Peyer's patch (tissue), 4 donors: ENCODE measurements at places on chromosomes 5 and 9.

- DNase-seq = no peak
- no peaks in the 10 kb centered on the region for H3K27me3 ChIP-seq
- H3K27ac ChIP-seq = no peak overlapping the region
- no peak overlapping the region for H3K4me3 ChIP-seq
- peaks cover 18% of the 10 kb centered on the region for H3K4me1 ChIP-seq
Measured at GRCh38 chr5:138180183-138180782, 1.4 kb downstream of the KIF20A start.

DNA sequence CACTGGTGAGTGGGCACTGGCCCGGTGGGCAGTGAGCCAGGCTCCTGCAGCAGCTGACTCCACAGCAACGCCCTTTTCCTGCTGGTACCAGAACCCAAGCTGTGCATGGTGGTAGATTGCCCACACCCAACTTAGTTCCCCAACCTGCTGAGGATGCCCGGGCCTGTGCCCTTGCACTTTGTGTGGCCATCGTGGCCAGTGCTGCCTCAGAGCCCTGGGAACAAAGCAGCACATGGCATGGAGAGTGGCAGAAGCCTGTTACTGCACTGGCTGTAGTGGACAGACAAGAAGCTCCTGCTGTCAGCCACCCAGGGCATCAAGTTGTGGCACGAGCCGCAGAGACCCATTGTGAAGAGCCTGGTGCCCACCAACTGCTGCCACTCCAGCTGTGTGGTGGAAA lies 612.9 kb downstream of the DNAH5 start:
- no peaks in the 10 kb centered on the region for H3K27me3 ChIP-seq
- no peak for DNase-seq
- no peak overlapping the region for H3K4me3 ChIP-seq
- H3K4me1 ChIP-seq = no peaks in the 10 kb centered on the region

GRCh38 chr9:16291921-16292320 lies 578.5 kb downstream of the BNC2 start:
- no peaks in the 10 kb centered on the region for H3K36me3 ChIP-seq
- H3K27ac ChIP-seq = no peak overlapping the region
- no peaks in the 10 kb centered on the region for H3K27me3 ChIP-seq
- H3K4me1 ChIP-seq = no peaks in the 10 kb centered on the region

DNA sequence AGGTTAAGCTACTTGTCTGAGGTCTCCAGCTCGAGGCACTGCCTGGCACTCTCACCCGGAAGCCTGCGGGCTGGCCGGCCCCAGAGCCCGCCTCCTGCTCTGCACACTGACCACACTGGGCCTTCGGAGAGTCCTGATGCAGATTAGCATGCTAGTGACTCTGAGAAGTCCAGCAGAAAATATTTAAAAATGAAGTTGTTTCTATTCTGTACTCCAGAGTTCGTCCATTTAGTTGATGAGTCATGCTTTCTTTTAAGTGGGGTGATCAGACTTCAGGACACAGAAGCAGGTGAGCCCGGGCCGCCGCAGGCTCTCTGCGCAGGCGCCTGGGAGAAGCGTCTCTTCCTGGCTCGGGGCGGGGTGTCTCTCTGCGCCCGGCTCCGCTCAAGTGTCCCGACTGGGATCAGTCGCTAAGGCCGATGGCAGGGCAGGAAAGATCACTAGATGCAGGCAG lies 32.5 kb downstream of the FAM240B start:
- peak; percentile 83 for DNase-seq
- no peaks in the 10 kb centered on the region for H3K36me3 ChIP-seq
- H3K4me1 ChIP-seq = no peaks in the 10 kb centered on the region

- no peak overlapping the region for H3K4me3 ChIP-seq
- H3K4me1 ChIP-seq = no peaks in the 10 kb centered on the region
- no peaks in the 10 kb centered on the region for H3K27me3 ChIP-seq
- DNase-seq = peak; percentile 74
- H3K36me3 ChIP-seq = no peaks in the 10 kb centered on the region
Measured at GRCh38 chr9:126523611-126524111, 90.1 kb upstream of the LMX1B start.

GRCh38 chr5:127001621-127002296 lies 28.6 kb downstream of the MARCHF3 start:
- H3K4me3 ChIP-seq = no peak overlapping the region
- DNase-seq = no peak
- no peaks in the 10 kb centered on the region for H3K27me3 ChIP-seq

GRCh38 chr5:116923344-116923743 lies 348.7 kb upstream of the SEMA6A start:
- H3K36me3 ChIP-seq = no peaks in the 10 kb centered on the region
- H3K4me3 ChIP-seq = no peak overlapping the region
- no peaks in the 10 kb centered on the region for H3K4me1 ChIP-seq
- DNase-seq = no peak
- no peaks in the 10 kb centered on the region for H3K27me3 ChIP-seq

DNA sequence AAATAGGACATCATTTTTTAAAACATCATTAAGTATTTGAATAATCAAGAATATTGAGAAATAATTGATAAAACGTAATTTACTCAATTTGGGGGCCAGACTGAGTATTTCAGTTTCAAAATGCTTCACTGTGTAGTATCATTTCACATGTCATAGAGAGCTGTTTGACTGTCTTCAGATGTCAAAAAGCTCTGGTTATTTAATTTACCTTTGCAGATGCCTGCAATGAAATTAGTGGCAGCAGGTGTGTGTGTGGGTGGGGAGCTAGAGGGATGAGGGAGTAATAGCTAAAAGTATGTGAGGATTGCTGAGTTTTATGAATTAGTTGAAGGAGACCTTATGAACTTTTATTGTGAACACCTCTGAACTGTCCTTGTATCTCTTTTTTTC lies 567.2 kb upstream of the MEF2C start:
- no peaks in the 10 kb centered on the region for H3K27me3 ChIP-seq
- no peaks in the 10 kb centered on the region for H3K4me1 ChIP-seq
- no peak for DNase-seq
- no peaks in the 10 kb centered on the region for H3K36me3 ChIP-seq
- no peak overlapping the region for H3K27ac ChIP-seq

DNA sequence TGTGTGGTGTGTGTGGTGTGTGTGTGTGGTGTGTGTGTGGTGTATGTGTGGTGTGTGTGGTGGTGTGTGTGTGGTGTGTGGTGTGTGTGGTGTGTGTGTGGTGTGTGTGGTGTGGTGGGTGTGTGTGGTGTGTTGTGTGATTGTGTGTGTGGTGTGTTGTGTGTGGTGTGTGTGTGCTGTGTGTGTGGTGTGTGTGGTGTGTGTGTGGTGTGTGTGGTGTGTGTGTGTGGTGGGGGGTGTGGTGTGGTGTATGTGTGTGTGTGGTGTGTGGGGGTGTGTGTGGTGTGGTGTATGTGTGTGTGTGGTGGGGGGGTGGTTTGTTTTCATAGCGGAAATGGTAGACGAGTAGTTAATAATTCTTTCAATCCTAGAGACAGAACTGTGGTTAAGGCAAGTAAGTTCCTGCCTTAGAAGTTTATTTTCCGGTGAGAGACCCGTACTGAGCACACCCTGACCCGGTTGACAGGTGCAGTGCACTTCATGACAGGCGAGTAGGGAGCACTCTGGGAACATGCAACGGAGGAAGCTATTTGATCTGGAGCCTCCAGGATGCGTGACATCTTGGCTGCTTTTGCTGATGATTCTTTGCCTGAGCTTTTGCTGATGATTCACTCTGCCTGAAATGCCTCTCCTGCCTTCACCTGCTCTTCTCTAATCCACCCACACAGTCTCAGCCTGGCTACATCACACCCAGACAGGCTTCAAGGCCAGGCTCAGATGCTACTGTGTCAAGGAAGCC lies 21.7 kb upstream of the FAT2 start:
- no peaks in the 10 kb centered on the region for H3K4me1 ChIP-seq
- H3K27me3 ChIP-seq = no peaks in the 10 kb centered on the region
- H3K36me3 ChIP-seq = no peaks in the 10 kb centered on the region
- H3K4me3 ChIP-seq = no peak overlapping the region

GRCh38 chr5:87099968-87100367 lies 167.7 kb upstream of the RASA1 start:
- H3K27me3 ChIP-seq = no peaks in the 10 kb centered on the region
- no peak overlapping the region for H3K4me3 ChIP-seq
- H3K4me1 ChIP-seq = peaks cover 5% of the 10 kb centered on the region
- no peak for DNase-seq
- no peak overlapping the region for H3K27ac ChIP-seq

- no peak overlapping the region for H3K4me3 ChIP-seq
- H3K36me3 ChIP-seq = no peaks in the 10 kb centered on the region
- H3K27me3 ChIP-seq = no peaks in the 10 kb centered on the region
- peak; percentile 40 for DNase-seq
Measured at GRCh38 chr9:137816531-137817235, 60.9 kb upstream of the CACNA1B start.

- H3K4me3 ChIP-seq = no peak overlapping the region
- H3K36me3 ChIP-seq = no peaks in the 10 kb centered on the region
- no peak overlapping the region for H3K27ac ChIP-seq
- H3K27me3 ChIP-seq = no peaks in the 10 kb centered on the region
- no peak for DNase-seq
Measured at GRCh38 chr9:2227144-2227867, 212.2 kb downstream of the SMARCA2 start.

- DNase-seq = no peak
- H3K4me3 ChIP-seq = no peak overlapping the region
- H3K27ac ChIP-seq = peak overlapping the region; percentile 30
- H3K27me3 ChIP-seq = no peaks in the 10 kb centered on the region
- H3K4me1 ChIP-seq = no peaks in the 10 kb centered on the region
Measured at GRCh38 chr5:72434056-72434780, 73.0 kb downstream of the ZNF366 start.

GRCh38 chr9:15211815-15212495 lies 95.1 kb downstream of the TTC39B start:
- no peak overlapping the region for H3K4me3 ChIP-seq
- H3K27ac ChIP-seq = no peak overlapping the region
- H3K27me3 ChIP-seq = no peaks in the 10 kb centered on the region
- peaks cover 12% of the 10 kb centered on the region for H3K36me3 ChIP-seq
- DNase-seq = no peak
- H3K4me1 ChIP-seq = no peaks in the 10 kb centered on the region

GRCh38 chr9:111928359-111928720 lies 31.7 kb downstream of the UGCG start:
- DNase-seq = no peak
- no peaks in the 10 kb centered on the region for H3K27me3 ChIP-seq
- H3K4me1 ChIP-seq = peaks cover 3% of the 10 kb centered on the region
- no peak overlapping the region for H3K4me3 ChIP-seq
- H3K36me3 ChIP-seq = no peaks in the 10 kb centered on the region
- H3K27ac ChIP-seq = peak overlapping the region; percentile 10

DNA sequence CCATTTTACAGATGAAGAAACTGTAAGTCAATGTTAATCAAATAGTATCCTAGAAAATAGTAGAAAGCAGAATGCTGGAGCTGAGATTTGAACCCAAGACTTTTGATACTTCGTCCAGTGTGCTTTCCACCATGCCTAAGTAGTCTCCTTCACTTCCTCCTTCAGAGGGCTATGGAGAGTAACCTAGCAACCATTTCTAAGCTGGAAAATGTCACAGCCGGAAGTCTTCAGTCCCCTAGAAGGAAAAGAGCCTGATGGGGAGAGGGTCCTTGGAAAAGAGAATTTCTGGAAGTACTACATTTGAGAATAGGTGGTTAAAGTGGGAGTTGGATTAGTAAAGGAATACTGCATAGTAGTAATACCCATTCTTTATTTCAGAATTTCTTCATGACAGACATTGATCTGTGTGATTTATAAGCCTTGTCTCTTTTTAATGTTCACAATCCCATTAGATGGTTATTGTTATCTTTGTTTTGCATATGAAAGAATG lies 32.7 kb downstream of the PCDHAC2 start:
- no peak overlapping the region for H3K27ac ChIP-seq
- no peak overlapping the region for H3K4me3 ChIP-seq
- H3K36me3 ChIP-seq = no peaks in the 10 kb centered on the region
- H3K4me1 ChIP-seq = no peaks in the 10 kb centered on the region
- no peaks in the 10 kb centered on the region for H3K27me3 ChIP-seq

GRCh38 chr5:147403651-147404640 lies 105.9 kb downstream of the DPYSL3 start:
- H3K27me3 ChIP-seq = no peaks in the 10 kb centered on the region
- peaks cover 6% of the 10 kb centered on the region for H3K4me1 ChIP-seq
- H3K27ac ChIP-seq = peak overlapping the region; percentile 70

DNA sequence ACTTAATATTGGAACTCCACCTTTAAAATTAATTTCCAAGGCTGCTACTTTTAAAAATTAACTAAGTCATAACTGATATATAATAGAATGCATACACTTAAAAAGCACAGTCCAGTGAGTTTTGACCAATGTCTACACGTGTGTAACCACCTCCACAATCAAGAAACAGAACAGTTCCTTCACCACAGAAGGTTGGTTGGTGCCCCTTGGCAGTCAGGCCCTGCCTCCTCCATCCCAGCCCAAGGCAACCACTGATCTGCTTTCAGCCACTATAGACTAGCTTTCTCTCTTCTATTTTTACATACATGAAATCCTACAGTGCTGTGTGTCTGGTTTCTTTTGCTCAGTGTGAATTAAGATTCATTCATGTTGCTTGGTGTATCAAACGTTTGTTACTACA lies 215.2 kb downstream of the CRB2 start:
- no peak overlapping the region for H3K4me3 ChIP-seq
- no peaks in the 10 kb centered on the region for H3K36me3 ChIP-seq
- no peaks in the 10 kb centered on the region for H3K27me3 ChIP-seq
- no peaks in the 10 kb centered on the region for H3K4me1 ChIP-seq
- no peak overlapping the region for H3K27ac ChIP-seq
- no peak for DNase-seq

- no peaks in the 10 kb centered on the region for H3K27me3 ChIP-seq
- no peak overlapping the region for H3K4me3 ChIP-seq
- H3K27ac ChIP-seq = no peak overlapping the region
- H3K36me3 ChIP-seq = no peaks in the 10 kb centered on the region
- no peaks in the 10 kb centered on the region for H3K4me1 ChIP-seq
Measured at GRCh38 chr5:163596608-163597315, 91.3 kb downstream of the MAT2B start.

- DNase-seq = no peak
- H3K4me1 ChIP-seq = no peaks in the 10 kb centered on the region
- H3K4me3 ChIP-seq = no peak overlapping the region
- no peak overlapping the region for H3K27ac ChIP-seq
Measured at GRCh38 chr5:94391996-94392395, 226.4 kb downstream of the KIAA0825 start.

DNA sequence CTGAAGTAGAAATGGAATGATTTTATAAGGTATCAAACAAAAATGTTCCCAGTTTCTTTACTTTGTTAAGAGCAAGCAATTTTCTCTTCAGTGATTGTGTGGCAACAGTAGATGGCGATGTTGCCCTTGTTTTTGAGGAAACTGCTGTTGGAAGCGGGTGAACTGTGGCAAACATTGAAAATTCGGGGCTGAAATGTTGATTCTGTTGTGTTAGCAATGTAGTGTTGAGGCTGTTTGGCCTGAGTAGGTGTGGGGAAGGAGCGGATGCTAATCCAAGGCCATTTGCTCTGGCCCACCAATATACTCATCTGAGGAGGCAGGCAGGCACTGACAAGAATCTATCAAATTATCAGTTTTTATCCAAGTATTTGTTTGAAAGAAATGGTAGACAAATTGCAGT lies 129.8 kb downstream of the SLC12A2 start:
- no peaks in the 10 kb centered on the region for H3K27me3 ChIP-seq
- no peaks in the 10 kb centered on the region for H3K4me1 ChIP-seq
- H3K4me3 ChIP-seq = no peak overlapping the region
- DNase-seq = peak; percentile 59

GRCh38 chr5:34959323-34959722 lies 30.0 kb downstream of the DNAJC21 start:
- no peaks in the 10 kb centered on the region for H3K36me3 ChIP-seq
- no peak for DNase-seq
- no peaks in the 10 kb centered on the region for H3K27me3 ChIP-seq
- H3K4me3 ChIP-seq = no peak overlapping the region
- H3K27ac ChIP-seq = no peak overlapping the region
- H3K4me1 ChIP-seq = no peaks in the 10 kb centered on the region

- no peaks in the 10 kb centered on the region for H3K36me3 ChIP-seq
- no peaks in the 10 kb centered on the region for H3K4me1 ChIP-seq
- no peak overlapping the region for H3K27ac ChIP-seq
- no peak for DNase-seq
- H3K27me3 ChIP-seq = no peaks in the 10 kb centered on the region
- H3K4me3 ChIP-seq = no peak overlapping the region
Measured at GRCh38 chr5:176892663-176893062, 6.5 kb downstream of the HK3 start.
